ENCODE measurements at places on chromosomes 4 and X.
A peak's percentile ranks its signal among the peaks of the same experiment; 100 is the strongest.

DNA sequence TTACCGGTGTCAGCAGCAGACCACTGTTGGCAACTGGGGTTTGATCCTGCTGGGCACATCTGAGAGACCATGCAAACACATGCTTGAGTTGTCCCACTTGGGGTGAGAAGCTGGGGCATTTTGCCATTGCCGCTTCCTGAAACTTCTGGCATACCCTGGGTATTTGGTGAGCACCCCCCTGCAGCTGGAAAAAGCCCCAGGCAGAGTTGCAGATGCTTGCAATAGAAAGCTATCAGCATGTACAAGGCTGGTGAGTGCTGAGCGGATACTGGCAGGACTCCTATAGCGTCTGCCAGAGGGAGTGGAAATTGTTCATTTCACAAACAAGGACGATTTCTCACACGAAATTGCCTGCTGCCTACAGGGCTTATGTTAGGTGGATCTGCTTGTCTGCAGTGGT is 32.3 kb downstream of the SUPT20HL1 start:
- DNase-seq: peak; percentile 23

- DNase-seq: no peak
These were observed 24.1 kb downstream of the TMPRSS11A start for GRCh38 chr4:67939195-67939594.

GRCh38 chr4:156633847-156634246 is 337.8 kb downstream of the PDGFC start:
- no peak for DNase-seq

DNA sequence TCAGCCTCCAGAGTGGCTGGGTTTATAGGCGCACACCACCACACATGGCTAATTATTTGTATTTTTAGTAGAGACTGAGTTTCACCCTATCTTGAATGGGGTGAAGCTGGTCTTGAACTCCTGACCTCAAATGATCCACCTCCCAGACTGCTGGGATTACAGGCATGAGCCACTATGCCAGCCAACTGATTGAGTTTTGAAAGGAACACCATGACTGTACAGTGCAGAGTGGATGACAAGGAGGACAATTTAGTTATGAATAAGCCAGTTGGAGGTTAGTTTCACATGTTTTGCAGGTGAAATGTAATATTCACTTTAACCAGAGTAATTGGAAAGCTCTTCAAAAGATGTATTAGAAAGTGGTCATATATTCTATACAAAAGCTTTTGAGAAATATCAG is 60.8 kb downstream of the PCDH18 start:
- DNase-seq: no peak

- no peak for DNase-seq
These were observed 265.4 kb downstream of the RAPGEF2 start for GRCh38 chr4:159368320-159368719.

DNA sequence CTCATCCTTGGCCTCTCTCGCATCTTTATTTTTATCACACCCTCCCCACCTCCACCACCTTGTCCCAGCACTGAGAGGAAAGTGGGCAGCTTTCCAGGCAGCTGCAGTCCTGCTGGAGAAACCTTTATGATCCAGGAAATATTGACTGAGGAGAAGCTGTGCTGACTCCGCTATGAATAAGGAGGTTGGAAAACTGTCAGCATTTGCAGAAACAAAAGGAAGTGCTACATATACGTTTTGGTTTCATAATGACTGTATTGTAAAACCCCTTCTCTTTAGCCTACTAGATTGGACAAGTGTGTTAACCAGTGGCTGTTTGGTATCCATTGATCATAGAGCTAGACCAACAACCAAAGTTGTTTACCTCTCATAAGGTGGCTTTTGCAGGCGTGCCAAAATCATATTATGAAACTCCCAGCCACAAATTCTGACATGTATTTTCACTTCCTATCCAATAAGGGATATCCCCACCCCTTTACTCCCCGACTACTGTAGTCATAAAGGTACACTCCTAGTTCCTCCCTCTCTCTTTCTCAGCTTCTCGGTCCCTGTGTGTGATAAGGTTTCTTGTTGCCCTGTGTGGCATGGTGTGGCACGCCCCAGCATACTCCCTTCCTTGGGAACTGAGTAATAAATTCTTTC is 88.4 kb downstream of the GPR143 start:
- DNase-seq: no peak

DNA sequence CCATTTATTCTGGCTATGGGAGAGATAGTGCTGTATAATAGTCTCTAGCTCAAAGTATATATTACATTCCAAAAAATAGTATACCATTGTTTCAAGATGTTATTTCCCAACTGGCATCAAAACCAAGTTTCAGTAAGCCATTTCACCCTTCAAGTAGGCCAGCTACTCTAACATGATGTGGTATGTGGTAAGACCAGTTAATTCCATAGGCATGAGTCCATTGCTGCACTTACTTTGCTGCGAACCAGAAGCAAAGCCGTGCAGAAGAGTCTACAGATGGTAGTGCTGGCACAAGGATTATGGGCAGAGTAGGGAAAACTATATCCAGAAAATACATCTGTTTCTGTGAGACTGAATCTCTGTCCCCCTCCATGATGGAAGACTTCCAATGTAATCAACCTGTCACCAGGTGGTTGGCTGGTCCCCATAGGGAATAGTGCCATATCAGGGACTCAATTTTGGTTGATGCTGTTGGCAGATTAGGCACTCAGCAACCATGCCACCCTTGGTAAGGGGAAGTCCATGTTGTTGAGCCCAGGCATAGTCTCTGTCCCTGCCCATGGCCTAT is 49.8 kb upstream of the HSD17B10 start:
- no peak for DNase-seq

- no peak for DNase-seq
These were observed 796.4 kb downstream of the PCDH7 start for GRCh38 chr4:31516520-31516919.

GRCh38 chrX:13377550-13377934 is 57.7 kb upstream of the ATXN3L start:
- DNase-seq: peak; percentile 41

DNA sequence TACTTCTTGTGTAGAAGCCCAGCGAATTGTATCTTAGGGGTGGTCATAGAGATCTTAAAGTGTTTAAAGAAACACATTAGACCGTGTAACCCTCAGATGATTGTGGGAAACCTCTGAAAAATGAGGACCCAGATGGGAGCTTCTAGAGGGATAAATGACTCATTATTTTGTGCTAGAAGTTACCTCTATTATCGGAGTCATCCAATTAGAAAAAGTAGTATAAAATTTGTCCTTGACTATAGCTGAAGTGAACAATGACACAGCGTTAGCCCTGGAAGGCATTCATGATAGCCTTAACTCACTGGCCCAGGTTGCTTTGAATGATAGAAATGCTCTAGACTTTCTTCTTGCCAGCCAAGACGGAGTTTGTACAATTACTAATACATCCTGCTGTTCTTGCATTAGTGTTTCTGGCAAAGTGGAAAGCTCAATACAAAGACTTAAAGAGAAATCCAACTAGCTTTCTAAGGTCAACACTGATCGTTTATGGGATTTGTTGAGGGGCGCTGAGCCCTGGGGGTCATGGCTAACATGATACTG is 178.9 kb upstream of the VEGFC start:
- DNase-seq: no peak

- no peak for DNase-seq
These were observed 127.3 kb downstream of the CBR4 start for GRCh38 chr4:168882650-168883233.

DNA sequence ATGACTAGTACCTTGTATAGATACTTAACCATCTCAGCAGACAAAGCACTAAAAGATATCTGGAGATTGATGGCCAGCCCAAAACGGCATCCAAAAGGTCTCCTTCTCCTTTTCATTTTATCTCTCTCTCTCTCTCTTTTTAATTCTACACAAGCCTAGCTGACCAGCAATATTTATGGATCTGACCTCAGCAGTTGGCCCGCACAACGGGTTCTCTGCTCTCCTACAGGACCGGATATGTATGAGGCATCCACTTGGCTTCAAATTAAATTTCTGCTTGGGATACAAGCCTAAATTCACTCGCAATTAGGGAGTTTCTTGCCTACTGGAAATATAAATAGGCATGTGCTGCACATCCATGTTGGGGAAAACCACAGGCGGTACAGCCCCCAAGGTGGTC is 22.5 kb upstream of the CT55 start:
- no peak for DNase-seq

GRCh38 chr4:89489338-89489771 is 181.8 kb upstream of the GPRIN3 start:
- DNase-seq: no peak

DNA sequence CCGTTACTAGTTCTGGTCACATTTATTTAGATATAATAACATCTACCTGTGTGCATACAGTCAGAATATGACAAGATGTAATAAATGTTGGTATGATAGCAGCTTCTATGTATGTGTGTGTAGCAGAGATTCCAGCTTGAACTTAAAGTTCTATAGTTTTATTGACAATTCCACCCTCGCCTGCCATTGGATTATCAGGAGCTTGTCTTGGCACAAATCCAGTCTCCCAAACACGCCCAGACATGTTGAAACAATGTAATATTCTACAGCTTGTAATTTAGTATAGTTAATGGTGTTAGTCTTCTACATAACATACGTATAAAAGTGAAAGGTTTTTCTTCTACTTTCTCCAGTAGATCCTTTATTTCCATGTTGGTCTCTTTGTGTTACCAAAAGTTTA is 44.4 kb downstream of the BBS12 start:
- DNase-seq: no peak

DNA sequence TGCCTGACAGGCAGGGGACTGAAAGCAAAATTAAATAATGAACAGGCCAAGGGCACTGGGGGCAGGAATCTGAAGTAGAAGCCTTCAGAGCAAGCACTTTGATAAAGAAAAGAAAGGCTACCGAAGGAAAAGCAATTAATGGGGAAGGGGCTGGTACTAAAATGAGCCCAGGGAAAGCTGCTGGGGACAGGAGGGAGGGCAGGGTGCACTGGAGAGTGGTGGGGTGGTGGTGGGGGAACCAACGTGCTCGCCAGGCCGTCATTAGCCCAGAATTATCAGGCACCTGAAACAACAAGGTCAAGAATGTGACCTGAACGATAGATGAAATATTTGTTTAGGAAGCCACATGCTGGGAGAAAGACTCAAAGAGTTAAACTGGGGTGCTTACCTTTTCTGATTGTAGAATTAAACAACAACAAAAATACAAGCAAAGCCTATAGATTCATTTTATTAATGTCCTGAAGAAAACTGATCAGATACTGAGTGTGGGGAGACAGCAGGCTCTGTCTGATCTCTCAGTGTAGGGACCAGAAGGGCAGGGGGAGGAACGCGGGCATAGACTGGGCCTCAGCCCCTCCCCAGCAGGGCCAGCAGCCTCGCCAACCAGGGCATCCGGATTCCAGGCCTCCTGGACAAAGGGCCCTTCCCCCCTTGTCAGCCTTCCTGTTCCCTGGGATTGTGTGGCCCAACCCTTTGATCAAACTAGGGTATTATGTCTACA is 239.7 kb upstream of the KLF3 start:
- no peak for DNase-seq

DNA sequence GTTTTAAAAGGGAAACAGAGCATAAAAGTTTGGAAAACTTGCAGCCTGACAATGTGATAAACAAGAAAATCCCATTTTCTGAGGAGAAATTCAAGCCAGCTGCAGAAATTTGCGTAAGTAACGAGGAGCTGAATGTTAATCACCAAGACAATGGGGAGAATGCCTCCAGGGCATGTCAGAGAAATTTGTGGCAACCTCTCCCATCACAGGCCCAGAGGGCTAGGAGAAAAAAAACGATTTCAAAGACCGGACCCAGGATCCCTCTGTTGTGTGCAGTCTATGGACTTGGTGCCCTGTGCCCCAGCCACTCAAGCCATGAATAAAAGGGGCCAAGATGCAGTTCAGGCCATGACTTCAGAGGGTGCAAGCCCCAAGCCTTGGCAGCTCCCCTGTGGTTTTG is 355.4 kb upstream of the NDST3 start:
- DNase-seq: no peak

- no peak for DNase-seq
These were observed 29.9 kb upstream of the TTC29 start for GRCh38 chr4:146975527-146975926.

- no peak for DNase-seq
These were observed 65.0 kb downstream of the TSPAN7 start for GRCh38 chrX:38626296-38626695.

GRCh38 chr4:185307136-185307950 is 88.4 kb downstream of the LRP2BP start:
- no peak for DNase-seq

DNA sequence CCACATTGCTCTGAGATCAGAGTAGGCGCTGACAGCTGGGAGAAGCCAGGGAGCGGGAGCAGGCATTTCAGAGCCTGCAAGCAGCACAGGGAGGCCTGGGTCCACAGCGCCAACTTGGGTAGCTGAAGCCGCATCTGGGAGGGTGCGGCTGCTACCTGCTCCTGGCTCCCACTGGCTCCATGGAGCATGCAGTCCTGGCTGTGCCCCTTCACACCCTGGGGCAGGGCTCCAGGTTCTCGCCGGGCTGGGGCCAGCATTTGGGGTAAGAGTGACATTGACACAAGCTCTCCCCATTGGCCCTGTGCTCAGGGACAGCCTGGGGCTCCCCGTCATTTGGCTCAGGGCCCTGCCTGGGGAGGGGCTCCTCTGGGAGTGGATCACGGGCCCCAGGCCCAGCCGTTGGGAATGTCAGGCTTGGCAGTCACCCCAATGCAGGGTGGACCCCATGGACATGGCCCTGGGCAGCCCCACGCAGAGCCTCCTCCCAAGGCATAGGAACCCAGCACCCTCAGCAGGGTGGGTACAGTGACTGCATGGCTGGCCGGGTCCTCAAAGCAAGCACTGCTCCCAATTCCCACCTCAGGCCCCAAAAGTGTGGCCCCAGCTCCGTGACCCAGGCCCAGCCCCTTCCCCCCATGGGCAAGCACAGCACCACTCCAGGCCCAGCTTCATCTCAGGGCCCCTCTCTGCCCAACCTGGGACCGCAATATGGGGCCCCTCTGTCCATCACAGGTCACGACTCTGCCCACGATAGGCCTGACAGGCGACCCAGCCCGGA is 82.4 kb downstream of the PRDM5 start:
- no peak for DNase-seq

DNA sequence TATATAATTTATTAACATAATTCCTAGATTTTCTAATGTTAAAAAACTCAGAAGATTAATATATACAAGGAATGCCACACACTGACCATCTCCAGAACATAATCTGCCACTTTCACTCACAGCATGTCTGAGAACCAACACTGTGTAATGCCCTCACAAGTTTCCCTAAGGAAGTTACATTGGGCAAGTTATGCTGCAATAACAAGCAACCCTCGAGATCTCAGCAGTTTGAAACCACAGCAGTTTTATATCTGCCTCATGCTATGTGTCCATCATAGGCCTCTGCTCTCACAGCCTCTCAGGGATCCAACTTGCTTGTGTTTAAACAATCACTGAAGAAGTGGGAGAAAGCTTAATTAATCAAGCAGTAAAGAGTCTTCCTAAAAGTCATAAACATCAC is 250.0 kb upstream of the SLC7A11 start:
- no peak for DNase-seq

DNA sequence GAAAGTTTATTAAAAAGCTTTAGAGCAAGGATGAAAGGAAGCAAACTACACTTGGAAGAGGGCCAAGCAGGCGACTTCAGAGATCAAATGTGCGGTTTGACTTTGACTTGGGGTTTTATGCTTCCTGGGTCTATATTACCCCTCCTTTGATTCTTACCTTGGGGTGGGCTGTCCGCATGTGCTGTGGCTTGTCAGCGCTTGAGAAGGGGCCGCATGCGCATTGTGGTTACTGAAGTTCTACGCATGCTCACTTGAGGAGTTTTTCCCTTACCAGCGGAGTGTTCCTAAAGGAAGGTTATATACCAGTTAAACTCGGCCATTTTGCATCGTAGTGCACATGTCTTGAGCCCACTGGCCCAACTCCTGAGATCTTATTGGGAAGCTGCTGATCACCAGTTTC is 9.9 kb downstream of the ZNF157 start:
- DNase-seq: peak; percentile 55

GRCh38 chrX:8647176-8647575 is 84.8 kb downstream of the ANOS1 start:
- DNase-seq: no peak

Data from AG20443 (cell line).